ELF-1 (cell line): ENCODE measurements at places on chromosomes 11 and 22.
A peak's percentile ranks its signal among the peaks of the same experiment; 100 is the strongest.

GRCh38 chr22:45968751-45969413 is 8.1 kb downstream of the WNT7B start:
- DNase-seq: no peak

GRCh38 chr22:19814428-19814827 is 40.2 kb downstream of the GNB1L start:
- no peak for DNase-seq

DNA sequence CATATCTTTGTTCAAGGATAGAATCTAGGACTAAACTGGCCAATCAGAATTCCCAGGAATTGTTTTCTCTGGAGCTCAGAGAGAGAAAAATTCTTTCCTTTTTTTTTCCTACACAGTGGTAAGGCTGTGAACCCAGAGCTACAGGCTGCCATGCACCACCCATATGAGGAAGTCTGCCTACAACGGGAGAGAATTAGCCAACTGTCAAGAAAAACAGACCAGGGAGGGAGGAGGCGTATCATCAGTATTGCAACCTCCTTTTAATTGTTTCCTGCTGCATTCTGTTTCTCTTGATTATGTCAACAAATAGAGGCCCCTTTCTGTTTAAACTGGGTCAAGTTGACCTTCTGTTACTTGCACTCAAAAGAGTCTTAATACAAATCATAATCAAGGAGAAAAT is 176.5 kb upstream of the UBASH3B start:
- no peak for DNase-seq

- DNase-seq: peak; percentile 60
Measured at GRCh38 chr22:28801845-28802594, 1.7 kb upstream of the XBP1 start.

GRCh38 chr11:72954860-72955259 is 140.6 kb downstream of the ATG16L2 start:
- no peak for DNase-seq

- DNase-seq: no peak
Measured at GRCh38 chr11:73566422-73566821, 31.5 kb downstream of the FAM168A start.

DNA sequence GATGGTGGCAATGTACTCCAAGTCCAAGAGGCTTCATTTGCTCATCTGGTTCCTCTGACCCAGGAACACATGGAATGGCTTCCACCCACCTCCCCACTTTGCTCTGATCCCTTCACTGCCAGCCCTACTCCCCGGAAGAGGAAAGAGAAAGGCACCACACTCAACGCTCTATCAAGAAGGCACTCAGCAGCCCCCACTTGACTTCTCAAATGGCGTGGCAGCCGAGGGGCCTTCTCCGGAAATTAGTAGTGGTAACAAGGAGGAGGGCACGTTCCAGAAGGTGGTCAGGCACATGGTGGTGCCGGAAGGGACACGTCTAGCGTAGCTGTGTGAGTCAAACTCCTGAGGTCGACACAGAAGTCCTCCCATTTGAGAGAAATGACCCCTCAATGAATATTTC is 36.5 kb upstream of the CYP2D6 start:
- DNase-seq: no peak

DNA sequence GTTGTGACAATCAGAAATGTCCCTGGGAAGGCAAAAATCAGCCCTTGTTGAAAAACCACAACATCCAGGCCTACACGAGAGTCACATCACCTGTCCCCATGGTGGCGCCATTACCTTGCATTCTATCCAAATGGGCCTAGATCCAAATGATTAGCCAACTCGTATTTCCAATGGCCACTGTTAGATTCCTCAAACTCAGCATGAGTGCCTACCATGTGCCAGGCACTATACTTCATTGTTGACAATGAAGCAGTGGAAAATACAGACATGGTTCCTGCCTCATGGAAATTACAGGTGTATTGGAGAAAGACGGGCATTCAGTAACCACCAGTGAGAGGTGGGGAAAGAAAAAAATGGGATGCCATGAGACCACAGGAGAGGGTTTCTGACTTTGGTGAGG is 29.8 kb upstream of the CREB3L1 start:
- DNase-seq: peak; percentile 71

- peak; percentile 34 for DNase-seq
Measured at GRCh38 chr22:24424001-24424900, 3.1 kb upstream of the ADORA2A start.

- no peak for DNase-seq
Measured at GRCh38 chr22:38971791-38972190, 10.4 kb upstream of the APOBEC3B start.

- no peak for DNase-seq
Measured at GRCh38 chr11:128551611-128552335, 35.6 kb downstream of the ETS1 start.

DNA sequence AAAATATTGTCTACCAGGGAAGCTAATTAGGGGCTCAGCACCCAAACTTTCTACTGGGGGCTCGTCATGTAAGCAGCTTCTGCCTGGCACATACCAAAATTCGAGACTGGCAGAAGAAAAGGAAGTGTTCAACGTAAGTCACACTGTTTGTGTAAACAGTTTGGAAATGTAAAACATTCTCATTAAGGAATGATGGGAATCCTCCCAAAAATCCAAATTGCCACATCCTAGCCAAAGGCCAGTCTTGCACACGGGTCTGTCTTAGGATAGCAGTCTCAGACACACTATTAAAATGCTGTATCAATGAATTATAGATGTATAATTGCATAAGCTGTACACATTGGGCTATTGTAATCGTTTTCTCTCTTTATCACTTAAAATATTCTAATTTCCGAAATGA is 28.9 kb downstream of the CUL5 start:
- no peak for DNase-seq

DNA sequence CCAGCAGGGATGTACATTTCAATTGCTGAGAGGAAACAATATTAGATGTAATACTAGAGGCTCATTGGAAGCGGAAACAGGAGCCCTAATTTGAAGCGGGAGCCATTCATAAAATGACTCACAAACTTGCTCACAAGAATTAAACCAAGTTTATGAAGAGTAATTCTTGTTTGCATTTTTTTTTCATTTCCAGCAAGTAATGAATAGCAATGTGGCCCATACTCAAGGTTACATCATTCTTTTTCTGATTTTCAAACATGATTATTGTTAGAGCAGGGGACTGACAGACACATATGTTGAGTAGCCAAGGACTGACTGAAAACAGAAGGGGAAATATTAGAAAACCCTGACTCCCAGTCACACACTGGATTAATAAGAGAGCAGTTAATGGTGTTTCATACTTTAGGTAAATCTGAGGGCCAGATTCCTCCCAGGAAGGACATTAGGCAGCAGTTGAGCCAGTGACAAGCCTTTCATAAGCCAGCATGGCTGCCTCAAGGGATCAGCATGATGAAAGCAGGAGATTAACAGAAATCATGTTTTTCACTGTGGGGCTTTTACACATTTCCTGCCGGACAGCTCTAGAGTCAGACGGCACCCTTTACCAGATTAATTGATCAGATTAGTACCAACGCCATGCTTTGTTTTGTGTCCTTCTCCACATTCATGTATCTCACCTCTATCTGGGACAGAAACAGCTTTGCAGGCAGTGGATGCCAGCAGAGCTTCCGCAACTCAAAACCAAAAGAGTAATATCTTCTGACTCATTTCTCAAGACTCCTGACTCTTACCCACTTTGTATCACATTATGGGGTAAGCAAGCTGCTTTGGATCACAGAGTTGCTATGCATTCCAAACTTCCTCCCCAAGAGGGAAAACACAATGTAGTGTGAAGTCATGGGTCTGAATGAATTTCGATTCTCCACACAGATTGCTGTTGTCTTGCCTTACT is 831.6 kb downstream of the KCNA4 start:
- DNase-seq: no peak

GRCh38 chr11:10488121-10488933 is 33.3 kb downstream of the AMPD3 start:
- DNase-seq: peak; percentile 52

DNA sequence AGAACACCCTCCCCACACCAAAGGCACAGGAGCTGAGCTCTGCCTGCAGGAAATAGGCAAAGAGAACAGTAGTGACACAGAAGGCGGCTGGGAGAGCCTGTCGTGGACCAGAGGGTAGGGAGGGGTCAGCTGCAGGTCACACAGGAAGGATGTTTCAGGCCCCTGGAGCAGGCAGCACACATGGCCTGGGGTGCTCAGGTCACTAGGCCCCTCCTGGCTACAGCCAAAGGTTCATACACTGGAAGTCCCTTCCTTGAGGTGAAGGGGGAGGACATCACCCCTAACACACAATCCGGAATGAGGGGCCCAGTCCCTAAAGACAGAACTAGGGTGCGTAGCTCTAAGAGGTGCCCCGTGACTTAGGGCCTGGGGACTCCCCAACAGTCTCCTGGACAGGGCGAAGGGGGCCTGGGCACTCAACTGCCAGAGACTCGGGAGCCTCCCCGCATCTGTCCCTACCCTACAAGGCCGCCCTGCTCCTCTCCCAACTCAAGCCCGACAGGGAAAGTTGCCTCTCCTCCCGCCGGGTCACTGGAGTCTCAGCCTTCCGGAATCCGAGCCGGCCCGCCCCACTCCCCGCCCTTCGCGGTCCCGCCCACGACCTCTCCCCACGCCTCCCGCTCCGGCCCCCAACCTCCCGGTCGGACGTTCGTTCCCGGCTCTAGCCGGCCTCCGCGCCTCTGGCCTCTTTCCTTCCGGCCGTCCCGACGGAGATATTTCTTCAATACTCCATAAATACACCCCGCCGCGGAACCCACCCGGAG is at the start of gene CYB5R2:
TSS of gene CYB5R2 (minus strand) at position 541 of the 764 bp plus-strand sequence. CDS start 675 bp downstream, outside the sequence.
- peak; percentile 67 for DNase-seq

DNA sequence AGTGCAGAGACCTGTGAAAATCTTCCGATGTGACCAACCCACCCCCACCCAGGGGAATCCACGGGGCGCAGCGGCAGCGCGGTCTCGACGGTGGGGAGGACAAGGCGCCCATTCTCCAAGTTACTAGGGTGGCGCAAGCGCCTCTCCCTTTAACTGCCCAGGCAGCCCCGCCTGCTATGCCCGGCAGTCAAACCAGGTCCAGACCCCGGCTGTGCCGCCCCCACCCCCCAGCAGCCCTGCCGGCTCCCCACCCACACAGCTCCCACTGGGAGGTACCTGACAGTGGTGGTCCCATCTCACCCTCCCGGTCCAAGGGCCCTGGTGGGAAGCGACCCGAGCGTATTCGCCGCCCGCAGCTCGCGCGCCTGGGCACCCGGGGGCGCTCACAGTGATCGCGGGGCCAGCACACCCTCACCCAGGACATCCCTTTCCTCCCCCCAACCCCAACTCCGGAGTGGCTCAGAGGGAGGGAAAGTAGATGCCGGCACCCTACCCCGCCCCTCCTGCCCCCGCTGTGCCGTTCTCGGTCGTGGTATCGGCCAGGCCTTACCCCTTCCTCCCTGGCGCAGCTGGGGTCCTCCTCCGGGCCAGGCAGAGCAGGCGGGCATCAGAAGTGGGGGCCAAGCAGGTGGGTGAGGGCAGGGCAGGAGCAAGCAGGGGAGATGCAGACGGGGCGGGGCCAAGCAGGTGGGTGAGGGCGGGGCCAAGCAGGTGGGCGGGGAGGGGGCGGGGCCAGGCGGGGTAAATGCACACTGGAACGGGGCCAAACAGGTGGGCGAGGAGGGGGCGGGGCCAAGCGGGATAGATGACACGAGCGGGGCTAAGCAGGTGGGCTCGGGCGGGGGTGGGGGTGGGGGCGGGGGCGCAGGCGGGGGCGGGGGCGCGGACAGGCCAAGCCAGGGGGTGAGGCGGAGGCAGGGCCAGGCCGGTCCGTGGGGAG is at the start of gene TRPM5:
TSS of gene TRPM5 (minus strand) at position 634 of the 940 bp plus-strand sequence. CDS start 21,478 bp downstream, outside the sequence.
- no peak for DNase-seq

GRCh38 chr22:37742376-37743171 is 45.7 kb downstream of the TRIOBP start:
- no peak for DNase-seq

GRCh38 chr22:40310768-40311120 is 35.6 kb upstream of the ADSL start:
- DNase-seq: no peak

GRCh38 chr11:95442531-95443050 is 211.6 kb upstream of the SESN3 start:
- no peak for DNase-seq

GRCh38 chr11:123562158-123562557 is 92.3 kb downstream of the SCN3B start:
- DNase-seq: no peak

DNA sequence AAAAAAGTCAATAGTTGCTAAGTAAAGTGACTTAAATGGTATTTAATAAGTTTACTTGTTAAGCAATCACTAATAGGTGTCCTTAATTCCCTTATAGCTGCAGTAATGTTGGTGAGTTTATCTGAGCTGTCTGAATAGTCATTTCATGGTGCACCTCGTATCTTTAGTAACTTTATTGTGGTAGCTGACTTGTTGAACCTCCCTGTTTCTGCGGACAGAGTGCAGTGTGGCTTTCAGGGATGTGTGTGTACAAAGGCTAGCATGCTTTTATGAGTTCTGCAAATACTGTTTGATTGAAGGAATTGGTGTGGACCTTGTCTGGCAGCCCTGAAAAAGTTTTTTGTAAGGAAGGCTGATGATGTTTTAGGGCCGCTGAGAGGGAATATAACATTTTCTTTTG is 2.6 kb downstream of the ZNRF3 start:
- no peak for DNase-seq

DNA sequence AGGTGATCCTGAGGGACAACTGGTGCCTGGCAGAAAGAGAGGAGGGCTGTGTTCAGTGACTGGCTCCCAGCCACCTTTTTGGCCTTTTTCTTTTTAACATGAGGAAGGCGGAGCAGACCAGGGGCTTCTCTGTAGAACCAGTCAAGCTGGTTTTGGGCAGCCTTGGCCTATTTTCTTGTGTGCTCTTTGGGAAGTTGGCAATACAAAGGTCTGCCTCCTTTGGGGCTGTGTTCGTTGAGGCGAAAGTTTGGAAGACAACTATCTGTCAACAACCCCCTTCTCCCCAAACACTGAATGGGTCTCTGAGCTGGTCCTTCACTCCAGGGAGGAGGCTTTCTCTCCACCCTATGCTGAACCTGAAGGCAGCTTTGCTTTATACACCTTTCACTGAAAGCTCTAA is 8.5 kb downstream of the MARK2 start:
- peak; percentile 87 for DNase-seq

DNA sequence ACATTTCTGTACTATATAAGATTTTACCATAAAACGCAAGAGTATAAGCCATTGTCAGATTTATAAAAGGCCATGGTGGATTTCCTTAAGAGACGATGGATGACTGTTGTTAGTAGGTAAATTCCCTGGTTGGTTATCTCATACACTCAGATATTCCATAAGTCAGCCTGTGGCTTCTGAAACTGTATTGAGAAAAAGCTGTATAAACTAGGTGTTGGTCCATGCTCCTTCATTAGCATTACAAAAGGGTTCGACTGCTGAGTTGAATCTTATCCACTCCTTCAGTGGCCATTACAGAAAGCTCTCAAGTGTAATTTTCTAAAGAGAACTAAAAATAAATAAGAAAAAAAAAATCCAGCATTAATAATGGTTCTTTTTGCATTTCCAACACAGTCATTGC is 5.3 kb downstream of the GRAP2 start:
- DNase-seq: no peak

- peak; percentile 75 for DNase-seq
Measured at GRCh38 chr11:116895048-116895757, 57.8 kb upstream of the APOA1 start.

DNA sequence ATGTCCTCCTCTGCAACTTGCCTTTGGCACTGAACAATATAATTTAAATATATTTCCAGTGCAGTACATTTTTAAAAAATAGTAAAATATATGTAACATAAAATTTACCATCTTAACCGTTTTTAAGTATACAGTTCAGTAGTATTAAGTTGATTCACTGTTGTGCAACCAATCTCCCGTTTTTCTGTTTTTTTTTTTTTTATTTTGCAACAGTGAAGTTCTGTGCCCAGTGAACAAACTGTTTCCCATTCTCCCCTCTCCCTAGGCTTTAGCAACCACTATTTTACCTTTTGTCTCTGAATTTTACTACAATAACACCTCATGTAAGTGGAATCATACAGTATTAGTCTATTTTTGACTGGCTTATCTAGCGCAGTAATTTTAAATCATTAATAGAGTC is 13.8 kb downstream of the PRRG4 start:
- no peak for DNase-seq
